ENCODE measurements at places on chromosomes 2 and 18.

GRCh38 chr2:208033701-208034502 lies 8.6 kb upstream of the PLEKHM3 start:
- peak; percentile 46 for DNase-seq

DNA sequence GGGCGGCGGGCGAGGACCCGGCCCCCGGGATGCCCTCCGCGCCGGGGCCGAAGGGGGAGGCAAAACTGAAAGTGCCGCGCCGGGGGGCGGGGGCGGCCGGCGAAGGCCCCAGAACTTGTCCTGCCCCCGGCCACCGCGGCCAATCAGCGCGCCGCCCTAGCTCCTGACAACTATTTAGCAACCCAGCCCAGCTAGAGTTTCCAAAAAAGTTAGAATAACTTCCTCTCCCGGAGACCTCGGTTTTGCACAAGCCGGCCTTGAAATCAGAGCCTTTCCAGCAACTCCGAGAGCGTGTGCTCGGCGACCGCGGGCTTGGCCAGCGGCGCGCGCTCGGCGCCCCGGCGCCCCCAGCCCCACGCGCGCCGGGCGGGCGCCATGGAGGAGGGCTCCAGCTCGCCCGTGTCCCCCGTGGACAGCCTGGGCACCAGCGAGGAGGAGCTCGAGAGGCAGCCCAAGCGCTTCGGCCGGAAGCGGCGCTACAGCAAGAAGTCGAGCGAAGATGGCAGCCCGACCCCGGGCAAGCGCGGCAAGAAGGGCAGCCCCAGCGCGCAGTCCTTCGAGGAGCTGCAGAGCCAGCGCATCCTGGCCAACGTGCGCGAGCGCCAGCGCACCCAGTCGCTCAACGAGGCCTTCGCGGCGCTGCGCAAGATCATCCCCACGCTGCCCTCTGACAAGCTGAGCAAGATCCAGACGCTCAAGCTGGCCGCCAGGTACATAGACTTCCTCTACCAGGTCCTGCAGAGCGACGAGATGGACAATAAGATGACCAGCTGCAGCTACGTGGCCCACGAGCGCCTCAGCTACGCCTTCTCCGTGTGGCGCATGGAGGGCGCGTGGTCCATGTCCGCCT lies at the start of gene TWIST2:
TWIST2 (plus strand) TSS at position 245 of the 850 bp plus-strand sequence; CDS start at position 376, 131 bp downstream.
- no peak for DNase-seq

DNA sequence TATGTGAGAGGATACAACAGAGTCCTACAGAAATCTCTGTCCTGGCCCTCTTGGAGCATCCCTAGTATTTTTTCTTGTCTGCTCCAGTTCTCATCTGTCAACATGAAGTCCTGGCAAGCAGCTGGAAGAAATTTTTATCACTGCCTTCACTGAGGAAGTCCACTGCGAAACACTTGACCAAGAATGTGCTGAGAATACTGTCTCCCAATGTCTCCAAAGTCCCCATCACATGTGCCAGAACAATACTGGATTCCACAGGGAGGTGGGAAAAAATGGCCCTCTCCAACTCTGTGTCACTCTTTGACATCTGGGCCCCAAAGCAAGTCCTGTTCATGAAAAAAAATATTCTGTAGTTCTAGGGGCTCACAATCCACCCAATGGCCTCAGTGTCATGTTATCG lies 32.8 kb upstream of the PGAP1 start:
- no peak for DNase-seq

- DNase-seq = no peak
These were observed 756.0 kb upstream of the ACVR2A start for GRCh38 chr2:147088871-147089270.

- DNase-seq = no peak
These were observed 2.5 kb downstream of the TAF4B start for GRCh38 chr18:26228562-26229260.

- DNase-seq = no peak
These were observed 37.4 kb downstream of the SH3BP4 start for GRCh38 chr2:234989183-234989701.

DNA sequence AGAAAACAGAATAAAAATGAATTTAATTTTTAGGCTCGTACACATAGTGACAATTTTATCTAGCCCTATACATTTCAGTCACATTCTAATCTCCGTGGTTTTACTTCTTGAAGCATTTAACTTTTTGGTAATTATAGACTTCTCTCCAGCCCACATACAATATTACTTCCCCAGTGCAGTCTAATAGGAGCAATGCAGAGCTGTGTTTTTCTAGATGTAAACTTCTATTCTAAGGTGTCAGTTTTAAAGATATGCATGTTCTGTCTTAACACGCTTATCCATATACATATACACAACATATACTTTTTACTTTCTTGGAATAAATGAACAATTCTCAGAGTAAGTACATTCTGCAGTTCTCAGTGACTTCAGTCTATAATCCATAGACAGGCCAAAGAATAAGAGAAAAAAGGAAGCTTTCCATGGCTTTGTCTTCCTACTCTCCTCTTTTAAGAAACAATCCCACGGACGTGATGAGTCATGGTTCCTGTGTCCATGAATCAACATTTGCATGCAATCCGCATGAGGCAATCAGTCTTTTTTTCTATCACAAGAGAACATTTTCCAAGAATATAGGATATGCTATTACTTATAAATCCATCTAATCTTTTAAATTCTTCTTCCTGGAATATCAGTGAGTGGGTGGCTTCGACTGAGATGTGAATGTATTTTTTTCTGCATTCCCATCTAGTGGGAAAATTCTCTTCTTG lies 42.8 kb downstream of the CCDC102B start:
- no peak for DNase-seq

GRCh38 chr18:56305583-56305982 lies 332.8 kb downstream of the TXNL1 start:
- no peak for DNase-seq

DNA sequence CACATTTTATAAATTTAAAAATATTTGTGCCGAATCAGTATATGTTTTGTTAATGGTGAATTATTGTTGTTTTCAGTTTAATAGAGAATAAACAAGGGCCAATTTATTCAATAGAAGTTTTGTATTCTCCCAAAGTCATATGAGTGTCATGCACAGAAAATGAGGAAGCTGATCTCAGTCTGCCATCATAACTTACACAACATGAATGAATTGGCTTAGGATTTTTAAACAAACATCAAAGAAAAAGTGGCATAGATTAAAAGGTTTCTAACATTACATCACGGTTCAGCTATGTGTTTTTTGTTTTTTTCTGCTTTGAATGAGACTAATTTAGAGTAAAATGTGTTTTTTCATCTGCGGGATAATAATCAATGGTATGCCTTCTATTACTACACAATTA lies 123.4 kb upstream of the CTNNA2 start:
- DNase-seq = no peak

DNA sequence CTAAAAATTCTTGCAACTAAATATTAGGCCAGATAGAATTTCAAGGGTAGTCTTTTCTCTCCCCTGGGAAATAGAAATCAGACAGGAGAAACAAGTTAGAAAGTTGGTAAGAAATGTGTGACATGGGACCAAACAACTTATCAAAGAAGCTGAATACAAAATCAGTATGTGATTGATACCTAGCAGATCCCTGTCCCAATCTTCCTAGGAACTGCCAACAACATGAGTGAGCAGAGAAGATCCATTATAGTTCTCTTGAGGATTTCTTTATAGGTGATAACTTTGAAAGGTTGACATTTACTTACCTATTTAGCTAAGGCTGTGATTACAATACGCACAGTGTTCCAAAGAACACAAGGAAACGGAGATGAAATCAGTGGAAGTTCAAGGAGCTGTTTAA lies 162.4 kb downstream of the DLGAP1 start:
- no peak for DNase-seq

DNA sequence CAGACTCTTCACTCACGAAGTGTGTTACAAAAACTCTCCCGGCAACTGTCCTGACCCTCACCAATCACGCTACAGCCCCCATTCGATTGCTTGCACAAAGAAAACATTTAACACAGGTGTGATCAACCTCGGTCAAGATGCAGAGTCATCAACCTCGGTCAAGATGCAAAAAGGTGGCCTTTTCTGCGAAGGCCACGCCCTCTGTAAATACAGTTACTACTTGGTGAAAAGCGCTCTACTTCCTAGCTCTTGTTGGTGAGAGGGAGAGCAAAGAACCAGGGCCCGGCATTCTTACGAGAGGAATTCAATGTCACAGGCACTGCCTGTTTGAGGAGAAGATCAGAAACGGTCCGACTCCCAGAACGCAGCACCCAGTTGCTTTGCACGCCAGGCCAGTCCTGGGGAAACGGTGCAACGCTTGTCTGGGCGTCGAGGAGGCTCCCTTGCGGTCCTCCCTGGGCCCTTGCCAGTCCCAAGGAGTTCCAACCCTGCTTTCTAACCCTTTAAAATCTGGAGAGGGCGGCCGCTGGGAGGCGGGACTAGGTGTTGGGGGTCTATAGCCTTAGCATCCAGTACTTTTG lies 1.9 kb downstream of the PIEZO2 start:
- DNase-seq = no peak

DNA sequence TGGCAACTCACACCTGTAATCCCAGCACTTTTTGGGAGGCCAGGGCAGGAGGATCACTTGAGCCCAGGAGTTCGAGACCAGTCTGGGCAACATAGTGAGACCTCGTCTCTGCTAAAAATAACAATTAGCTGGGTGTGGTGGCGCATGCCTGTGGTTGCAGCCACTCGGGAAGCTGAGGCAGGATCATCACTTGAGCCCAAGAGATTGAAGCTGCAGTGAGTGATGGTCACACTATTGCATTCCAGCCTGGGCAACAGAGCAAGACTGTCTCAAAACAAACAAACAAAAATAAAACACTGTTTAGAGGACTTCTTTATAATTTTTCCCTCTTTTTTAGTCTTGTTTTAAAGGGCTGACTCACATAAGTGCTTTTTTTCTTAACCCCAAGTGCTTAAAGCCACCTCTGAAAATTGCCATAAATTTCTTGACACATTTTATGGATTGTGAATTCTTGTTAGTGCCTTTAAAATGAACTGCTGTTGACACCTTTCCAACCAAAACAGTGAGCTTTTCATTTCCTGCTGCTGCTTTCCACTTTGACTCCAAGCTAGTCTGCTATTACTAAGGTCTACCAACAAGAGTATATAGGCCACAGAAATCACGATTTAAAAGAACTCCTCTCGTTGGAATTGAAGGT lies 41.7 kb downstream of the CYP20A1 start:
- no peak for DNase-seq

DNA sequence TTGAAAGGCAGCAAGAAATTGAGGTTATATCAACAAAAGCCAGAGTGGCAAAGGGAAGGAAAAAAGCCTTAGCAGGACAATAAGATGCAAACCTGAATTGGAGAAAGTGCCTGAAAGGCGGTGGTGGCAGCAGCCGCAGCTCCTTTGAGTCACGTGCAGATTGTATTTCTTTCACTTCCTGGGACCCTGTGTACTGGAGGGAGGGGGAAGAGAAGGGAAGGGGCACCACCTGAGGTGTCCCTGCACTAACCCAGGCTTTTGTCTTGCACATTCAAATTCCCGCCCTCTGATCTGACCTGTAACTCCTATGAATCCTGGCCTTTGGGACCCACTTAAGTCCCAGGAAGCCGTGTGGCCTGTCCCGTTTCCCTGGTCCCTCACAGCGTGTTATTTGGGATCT lies 326.1 kb upstream of the SKOR2 start:
- no peak for DNase-seq

DNA sequence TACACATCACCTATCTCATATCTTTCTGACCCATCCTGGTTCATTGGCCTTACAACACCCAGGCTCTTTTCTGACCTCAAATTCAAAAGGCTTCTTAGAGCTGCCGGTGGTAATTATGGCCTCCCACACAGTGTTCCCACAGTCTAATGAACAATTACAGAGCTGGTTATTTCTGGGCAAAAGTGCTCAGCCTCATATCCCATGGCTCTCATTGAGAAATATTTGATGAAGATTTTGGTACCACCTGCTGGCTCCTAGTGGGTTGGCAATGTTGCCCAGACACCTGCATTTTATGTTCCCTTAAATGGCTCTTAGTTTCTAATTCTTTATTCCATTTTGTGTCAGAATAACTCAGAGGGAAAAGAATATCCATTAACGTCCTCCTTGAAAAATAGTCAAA lies 20.1 kb upstream of the SCYGR2 start:
- DNase-seq = no peak

GRCh38 chr18:78293940-78294541 lies 685.6 kb upstream of the SALL3 start:
- DNase-seq = no peak

DNA sequence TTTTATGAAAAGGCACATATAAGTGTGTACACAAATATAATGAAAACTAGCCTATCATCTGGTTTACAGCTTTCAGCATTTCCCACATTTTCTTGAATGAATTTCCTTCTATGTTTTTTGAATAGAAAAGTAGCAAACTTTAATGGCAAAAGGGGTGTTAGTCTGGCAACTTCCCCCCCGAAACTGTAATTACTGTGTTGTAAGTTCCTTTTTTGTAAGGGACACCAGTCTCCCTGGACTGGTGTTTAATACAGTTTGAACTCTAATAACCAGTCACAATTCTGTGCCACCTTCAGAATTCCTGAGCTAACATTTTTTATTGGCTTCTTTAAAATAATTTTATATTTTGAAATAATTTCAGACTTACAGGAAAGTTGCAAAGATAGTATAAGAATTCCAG lies 94.2 kb downstream of the ACSL3 start:
- DNase-seq = no peak

DNA sequence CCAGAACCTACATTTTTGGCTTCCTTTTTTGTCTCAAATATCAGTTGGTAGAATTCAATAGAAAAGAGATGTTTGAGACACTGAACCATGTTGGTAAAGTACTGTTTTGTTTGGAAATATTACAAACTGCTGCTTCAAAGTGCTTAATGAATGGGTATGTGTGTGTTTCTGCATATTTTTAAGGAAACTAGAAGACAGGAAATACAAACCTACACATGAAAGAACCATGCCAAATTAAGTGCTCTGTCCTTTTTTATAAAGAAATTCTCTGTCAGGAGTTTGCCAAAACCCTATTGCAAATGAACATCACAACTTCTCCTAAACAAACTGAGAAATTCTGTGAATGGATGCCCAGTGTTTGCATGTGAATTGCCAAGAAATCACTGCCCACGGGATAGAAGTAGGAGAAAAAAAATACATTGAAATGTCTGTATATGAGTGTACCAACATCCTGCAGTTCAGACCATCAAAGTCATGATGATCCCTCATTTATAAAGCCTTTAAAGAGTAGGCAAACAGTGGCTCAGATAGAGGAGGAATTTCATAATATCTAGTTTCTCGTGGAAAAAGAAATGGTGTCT lies 69.6 kb upstream of the RND3 start:
- no peak for DNase-seq

GRCh38 chr2:28108143-28108542 lies 217.6 kb downstream of the BABAM2 start:
- DNase-seq = no peak

DNA sequence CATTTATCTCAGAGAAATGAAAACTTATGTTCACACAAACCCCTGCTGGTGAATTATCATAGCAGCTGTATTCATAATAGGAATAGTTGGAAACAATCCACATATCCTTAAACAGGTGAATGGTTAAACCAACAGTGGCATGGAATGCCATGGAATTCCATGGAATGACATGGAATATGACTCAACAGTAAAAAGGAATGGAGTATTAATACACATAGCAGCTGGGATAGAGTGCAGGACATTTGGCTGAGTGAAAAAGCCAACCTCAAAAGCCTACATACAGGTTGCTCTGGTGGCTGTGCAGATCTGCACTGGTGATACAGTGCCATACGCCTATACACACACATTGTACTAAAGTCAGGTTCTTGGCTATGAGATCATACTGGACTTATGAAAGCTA lies 69.5 kb downstream of the FAM168B start:
- no peak for DNase-seq

GRCh38 chr2:35410431-35411061 lies 945.0 kb upstream of the CRIM1 start:
- DNase-seq = peak; percentile 30
